Aorta (tissue), 5 donors: ENCODE measurements at places on chromosomes 5 and 9. TPM values are rescaled to one million over a fixed set of nuclear protein-coding genes. Genes with fewer than 3 reads are reported as not detected.

SHOC1 gene
- total RNA-seq = not detected

ITK gene
- 4.8 TPM for total RNA-seq

IFNA13 gene
- total RNA-seq = not detected

EPB41L4A gene
- total RNA-seq = 38.6 TPM

CER1 gene
- total RNA-seq = 0.29 TPM

ZFYVE16 gene
- total RNA-seq = 57.6 TPM

PCDHGC5 gene
- 6.3 TPM for total RNA-seq

PTGDS gene
- 145 TPM for total RNA-seq

DOK3 gene
- 15.0 TPM for total RNA-seq

CCDC192 gene
- not detected for total RNA-seq

ZNF883 gene
- total RNA-seq = 1.5 TPM

CFAP90 gene
- 0.39 TPM for total RNA-seq

SNCB gene
- not detected for total RNA-seq

PRRT1B gene
- not detected for total RNA-seq

LRRC19 gene
- total RNA-seq = not detected

PFN3 gene
- total RNA-seq = not detected

SMU1 gene
- 18.7 TPM for total RNA-seq

GPR150 gene
- 0.23 TPM for total RNA-seq

SLC25A2 gene
- total RNA-seq = 1.1 TPM

PCDHGB7 gene
- 24.7 TPM for total RNA-seq

PTGER4 gene
- 10.0 TPM for total RNA-seq

FAM221B gene
- not detected for total RNA-seq

SPINK7 gene
- total RNA-seq = not detected

EFCAB9 gene
- not detected for total RNA-seq

C1QTNF3 gene
- total RNA-seq = 38.8 TPM

CTNND2 gene
- 0.24 TPM for total RNA-seq

IFNA21 gene
- total RNA-seq = not detected

MCCC2 gene
- 27.4 TPM for total RNA-seq

NSG2 gene
- not detected for total RNA-seq

BTNL3 gene
- total RNA-seq = not detected

PLEKHG4B gene
- not detected for total RNA-seq

NMUR2 gene
- total RNA-seq = not detected

CDX1 gene
- total RNA-seq = not detected

ARHGEF39 gene
- 0.75 TPM for total RNA-seq

IQGAP2 gene
- 13.7 TPM for total RNA-seq

HTR1A gene
- total RNA-seq = not detected

IL3 gene
- not detected for total RNA-seq

FAM151B gene
- 4.4 TPM for total RNA-seq

GMCL2 gene
- not detected for total RNA-seq

C1QTNF2 gene
- total RNA-seq = 9.1 TPM

CATSPER3 gene
- 0.63 TPM for total RNA-seq

FPGS gene
- 61.9 TPM for total RNA-seq

LHX6 gene
- 12.2 TPM for total RNA-seq

KCNV2 gene
- total RNA-seq = not detected

SELENOP gene
- total RNA-seq = 219 TPM

FGF1 gene
- total RNA-seq = 25.6 TPM

PJA2 gene
- total RNA-seq = 157 TPM

ADAMTSL1 gene
- total RNA-seq = 54.2 TPM

SPINK13 gene
- total RNA-seq = not detected

FSTL4 gene
- not detected for total RNA-seq

OGN gene
- total RNA-seq = 175 TPM

RGS7BP gene
- total RNA-seq = 27.3 TPM

KCNMB1 gene
- total RNA-seq = 30.0 TPM

ANKRA2 gene
- 26.4 TPM for total RNA-seq

QRFP gene
- total RNA-seq = not detected
